ENCODE measurements at places on chromosomes 5 and 9.

- no peak for DNase-seq
Measured at GRCh38 chr5:29238115-29238514, 1955.4 kb upstream of the CDH6 start.

- no peak for DNase-seq
Measured at GRCh38 chr5:111017731-111018130, 53.8 kb upstream of the TSLP start.

GRCh38 chr5:58012801-58013315 is 447.0 kb downstream of the PLK2 start:
- DNase-seq = no peak

GRCh38 chr9:17556935-17557334 is 21.9 kb upstream of the SH3GL2 start:
- DNase-seq = no peak
